AG09319 (cell line): ENCODE measurements at places on chromosomes 7 and 10.

DNA sequence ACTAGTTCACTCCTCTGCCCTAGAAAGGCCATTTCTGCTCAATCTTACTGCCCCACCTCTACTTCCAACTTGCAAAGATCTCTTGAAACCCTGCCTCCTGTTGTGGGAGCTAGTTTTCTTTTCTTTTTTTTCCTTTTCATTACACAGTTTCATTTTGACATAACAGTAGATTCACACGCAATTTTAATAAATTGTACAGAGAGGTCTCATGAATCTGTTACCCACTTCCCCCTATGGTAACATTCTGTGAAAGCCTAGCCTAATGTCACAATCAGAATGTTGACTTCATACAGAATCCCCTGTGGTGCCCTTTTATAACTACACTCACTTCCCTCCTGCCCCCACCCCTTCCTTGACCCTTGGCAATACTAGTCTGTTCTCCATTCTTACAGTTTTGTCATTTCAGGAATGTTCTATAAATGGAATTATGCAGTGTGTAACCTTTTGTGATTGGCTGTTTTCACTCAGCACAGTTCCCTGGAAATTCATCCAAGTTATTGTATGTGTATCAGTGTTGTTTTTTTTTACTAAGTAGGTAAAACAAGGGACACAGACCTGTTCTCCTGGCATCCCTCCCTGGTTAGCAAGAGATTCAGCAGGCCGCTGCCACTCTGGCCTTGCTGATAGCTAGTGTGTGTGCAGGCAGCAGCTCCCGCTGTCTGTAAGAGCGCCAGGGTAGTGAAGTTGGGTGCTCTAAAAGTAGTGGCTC, 21.5 kb downstream of the CHST3 start:
- no peak for DNase-seq

- no peak for DNase-seq
These were observed 5.5 kb downstream of the AFAP1L2 start for GRCh38 chr10:114398587-114399331.

- no peak for DNase-seq
These were observed 219.2 kb upstream of the HDAC9 start for GRCh38 chr7:18276380-18276779.

DNA sequence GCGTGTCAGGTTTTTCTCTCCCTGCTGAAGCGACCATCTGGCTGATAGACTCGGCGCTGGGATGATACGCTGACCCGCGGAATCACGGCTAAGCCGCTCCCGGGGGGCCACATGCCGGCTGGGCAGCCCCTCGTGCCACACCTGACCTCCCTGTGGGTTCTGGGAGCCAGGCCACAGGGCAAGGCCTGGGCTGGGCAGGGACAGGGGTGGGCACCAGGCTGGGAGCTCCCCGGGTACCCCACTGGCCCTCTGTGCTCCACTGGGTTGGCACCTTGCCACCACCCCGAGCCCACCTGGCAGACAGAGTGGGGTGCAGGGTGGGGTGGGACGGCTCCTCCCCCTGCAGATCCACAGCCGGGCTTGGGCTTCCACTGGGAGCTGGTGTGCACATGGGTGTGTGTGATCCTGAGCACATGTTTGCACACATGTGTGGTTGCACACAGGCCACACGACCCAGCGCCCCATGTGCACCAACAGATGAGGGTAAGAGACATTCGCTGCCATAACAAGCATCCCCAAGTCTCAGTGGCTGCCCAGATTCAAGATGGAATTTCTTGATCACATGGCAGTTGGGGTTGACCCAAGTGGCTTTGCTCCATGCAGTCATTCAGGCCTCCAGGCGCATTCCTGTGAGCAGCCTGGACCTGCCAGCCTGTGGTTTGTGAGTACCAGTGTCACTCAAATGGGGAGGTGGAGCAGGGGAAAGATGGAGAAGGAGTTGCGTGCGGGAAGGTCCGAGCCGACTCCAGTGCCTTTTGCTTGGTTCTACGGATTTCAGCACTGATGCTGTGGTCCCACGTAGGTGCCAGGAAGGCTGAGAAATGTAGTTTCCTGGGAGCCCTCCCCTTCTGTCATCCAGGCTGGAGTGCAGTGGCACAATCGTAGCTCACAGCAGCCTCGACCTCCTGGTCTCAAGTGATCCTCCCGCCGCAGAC, 79.7 kb downstream of the UNCX start:
- DNase-seq, result no peak

DNA sequence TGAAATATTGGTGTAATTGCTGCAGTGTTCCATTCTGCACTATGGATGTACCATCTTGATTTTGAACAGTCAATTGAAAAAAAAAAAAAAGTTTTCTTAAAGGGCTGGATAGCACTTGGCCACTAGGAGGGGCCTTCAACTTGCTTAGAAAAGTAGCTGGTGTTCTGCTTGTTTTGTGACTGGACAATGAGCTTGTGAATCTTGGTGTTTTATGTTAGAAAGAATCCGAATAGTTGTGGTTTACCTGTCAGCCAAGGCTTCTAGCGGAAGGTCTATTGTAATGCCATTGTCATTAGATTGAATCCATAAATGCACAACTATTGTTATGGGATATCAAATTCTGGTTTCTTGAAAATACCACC, 77.1 kb downstream of the BMPER start:
- no peak for DNase-seq

DNA sequence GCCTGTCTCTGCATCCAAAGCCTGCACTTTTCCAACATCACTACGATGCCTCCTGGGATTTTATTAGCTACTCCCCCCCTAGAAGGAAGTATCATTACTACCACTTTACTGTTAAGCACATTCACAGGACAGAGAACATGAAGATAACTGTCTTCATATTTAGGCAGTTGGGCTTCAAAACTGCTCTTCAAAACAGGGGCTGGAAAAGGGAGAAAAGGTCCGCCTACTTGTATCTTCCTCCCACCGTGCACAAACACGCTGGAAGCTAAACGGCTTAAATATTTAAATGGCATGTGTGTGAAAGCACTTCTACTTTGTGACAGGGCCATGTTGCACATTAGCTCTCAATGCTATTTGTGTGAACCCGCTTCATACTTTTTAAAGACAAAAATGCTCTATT, 999 bp downstream of the ITIH5 start:
- DNase-seq, result no peak

- peak; percentile 31 for DNase-seq
These were observed 193.7 kb downstream of the RNLS start for GRCh38 chr10:88389456-88389855.

- no peak for DNase-seq
These were observed 50.0 kb downstream of the JMJD1C start for GRCh38 chr10:63415640-63416244.

- DNase-seq, result no peak
These were observed 14.3 kb downstream of the EIF4EBP2 start for GRCh38 chr10:70418229-70418628.
